ENCODE measurements at places on chromosomes 7 and 10. TPM values are rescaled to one million over a fixed set of nuclear protein-coding genes. Genes with fewer than 3 reads are reported as not detected.

GRCh38 chr10:102581401-102581800, 62.9 kb upstream of the TRIM8 start:
- no peak overlapping the region for H3K27ac ChIP-seq
- no peaks in the 10 kb centered on the region for H3K36me3 ChIP-seq
- DNase-seq: no peak
- H3K4me1 ChIP-seq: no peaks in the 10 kb centered on the region

DNA sequence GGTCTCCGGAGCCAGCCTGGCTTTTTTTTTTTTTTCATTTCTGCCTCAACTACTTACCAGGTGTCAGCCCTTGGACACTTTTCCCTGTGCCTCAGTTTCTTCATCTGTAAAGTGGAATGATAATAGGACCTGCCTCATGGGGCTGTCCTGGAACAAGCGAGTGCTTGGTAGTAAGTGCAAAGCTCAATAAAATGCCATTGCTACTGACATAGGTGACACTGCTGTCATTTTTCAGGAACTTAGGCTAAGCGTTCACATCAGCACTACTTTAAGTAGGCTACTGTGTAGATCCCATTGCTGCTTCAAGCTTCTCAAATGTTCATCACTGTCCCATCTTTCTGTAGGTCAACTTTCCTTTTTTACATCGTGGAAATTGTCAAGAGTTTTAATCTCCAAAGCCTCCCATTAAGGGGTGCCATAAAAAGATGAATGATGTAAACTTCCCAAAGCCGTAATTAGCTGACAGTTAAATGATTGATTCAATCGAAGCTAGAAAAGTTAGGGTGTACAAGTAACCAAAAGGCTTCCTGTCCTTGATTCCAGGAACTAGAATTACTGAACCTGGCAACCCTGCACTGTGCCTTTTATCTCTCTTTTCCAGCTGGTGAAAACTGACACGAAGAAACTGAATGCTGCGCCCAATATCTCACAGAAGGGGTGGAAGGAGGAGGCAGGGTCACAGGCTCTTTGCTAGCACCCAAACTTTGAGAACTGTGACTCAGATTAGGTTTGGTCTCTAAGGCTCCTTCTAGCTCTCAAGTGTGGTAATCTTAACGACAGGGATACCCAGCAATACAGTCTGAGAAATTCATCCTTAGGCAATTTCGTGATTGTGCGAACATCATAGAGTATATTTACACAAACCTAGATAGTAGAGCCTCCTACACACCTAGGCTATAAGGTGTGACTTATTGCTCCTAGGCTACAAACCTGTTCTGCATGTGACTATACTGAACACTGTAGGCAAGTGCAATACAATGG, 861 bp upstream of the USP6NL start:
- peak; percentile 25 for DNase-seq
- no peaks in the 10 kb centered on the region for H3K4me1 ChIP-seq
- H3K4me3 ChIP-seq: peak overlapping the region; percentile 74
- peak overlapping the region; percentile 86 for H3K27ac ChIP-seq

GRCh38 chr10:4654496-4654895, 171.5 kb upstream of the AKR1E2 start:
- H3K36me3 ChIP-seq: no peaks in the 10 kb centered on the region
- no peaks in the 10 kb centered on the region for H3K4me1 ChIP-seq
- H3K27me3 ChIP-seq: no peaks in the 10 kb centered on the region
- no peak overlapping the region for H3K4me3 ChIP-seq
- DNase-seq: no peak
- no peak overlapping the region for H3K27ac ChIP-seq

GRCh38 chr7:134845461-134845860, 66.0 kb downstream of the CALD1 start:
- no peak for DNase-seq
- no peaks in the 10 kb centered on the region for H3K36me3 ChIP-seq
- H3K4me3 ChIP-seq: no peak overlapping the region
- H3K27me3 ChIP-seq: no peaks in the 10 kb centered on the region
- H3K27ac ChIP-seq: no peak overlapping the region

DNA sequence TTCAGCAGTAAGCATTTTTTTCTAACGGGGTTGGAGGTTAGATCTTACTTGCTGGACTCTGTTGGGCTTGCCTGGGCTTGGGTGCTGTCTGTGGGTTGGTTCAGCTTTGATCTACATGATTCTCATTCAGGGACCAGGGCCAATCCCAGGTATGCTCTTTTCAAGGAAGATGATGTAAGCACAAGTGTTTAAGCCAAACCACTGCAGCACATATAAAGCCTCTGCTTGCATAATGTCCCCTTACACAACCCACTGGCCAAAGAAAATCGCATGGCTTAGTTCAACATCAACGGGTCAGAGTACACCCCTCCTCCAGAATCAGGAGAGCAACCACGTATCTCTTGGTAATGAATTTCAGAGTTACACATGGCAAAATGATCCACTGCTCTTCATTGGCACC, 83.9 kb downstream of the DNAJB9 start:
- H3K4me3 ChIP-seq: no peak overlapping the region
- H3K4me1 ChIP-seq: no peaks in the 10 kb centered on the region
- no peaks in the 10 kb centered on the region for H3K36me3 ChIP-seq
- no peak overlapping the region for H3K27ac ChIP-seq

DNA sequence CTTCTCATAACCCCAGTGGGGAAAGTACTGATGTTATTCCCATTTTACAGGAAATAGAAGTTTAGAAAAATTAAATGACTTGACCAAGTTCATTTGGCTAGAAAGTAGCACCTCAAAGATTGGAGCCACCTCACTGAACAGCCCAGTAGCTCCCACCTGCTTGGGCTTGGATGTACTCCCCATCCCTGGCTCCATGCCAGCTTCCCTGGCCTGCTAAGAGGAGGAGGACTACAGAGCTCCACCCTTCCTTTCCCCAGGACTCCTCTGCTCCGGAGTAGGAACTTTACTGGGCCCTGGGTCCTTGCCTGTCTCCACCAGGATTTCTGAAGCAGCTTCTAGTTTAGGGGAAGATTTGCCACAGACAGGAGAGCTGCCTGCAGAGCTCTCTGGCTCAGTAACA, 3.1 kb downstream of the HPS6 start:
- H3K36me3 ChIP-seq: no peaks in the 10 kb centered on the region
- no peak overlapping the region for H3K4me3 ChIP-seq
- peaks cover 25% of the 10 kb centered on the region for H3K4me1 ChIP-seq
- no peaks in the 10 kb centered on the region for H3K27me3 ChIP-seq
- peak; percentile 44 for DNase-seq
- no peak overlapping the region for H3K27ac ChIP-seq

- H3K4me3 ChIP-seq: peak overlapping the region; percentile 46
- H3K27me3 ChIP-seq: no peaks in the 10 kb centered on the region
- no peaks in the 10 kb centered on the region for H3K36me3 ChIP-seq
Observed at GRCh38 chr7:131111081-131111576, 216.5 kb upstream of the MKLN1 start.

GRCh38 chr10:131621784-131622624, 278.8 kb upstream of the PPP2R2D start:
- no peaks in the 10 kb centered on the region for H3K4me1 ChIP-seq
- no peaks in the 10 kb centered on the region for H3K36me3 ChIP-seq
- H3K27me3 ChIP-seq: no peaks in the 10 kb centered on the region
- H3K27ac ChIP-seq: no peak overlapping the region
- no peak for DNase-seq
- H3K4me3 ChIP-seq: no peak overlapping the region

- H3K4me3 ChIP-seq: no peak overlapping the region
- no peaks in the 10 kb centered on the region for H3K27me3 ChIP-seq
- no peaks in the 10 kb centered on the region for H3K36me3 ChIP-seq
- peaks cover 7% of the 10 kb centered on the region for H3K4me1 ChIP-seq
Observed at GRCh38 chr7:47488969-47489342, 93.0 kb downstream of the TNS3 start.

- no peak for DNase-seq
- no peak overlapping the region for H3K27ac ChIP-seq
- H3K4me1 ChIP-seq: no peaks in the 10 kb centered on the region
- no peaks in the 10 kb centered on the region for H3K27me3 ChIP-seq
- no peaks in the 10 kb centered on the region for H3K36me3 ChIP-seq
Observed at GRCh38 chr10:7334642-7334964, 76.2 kb downstream of the SFMBT2 start.

DNA sequence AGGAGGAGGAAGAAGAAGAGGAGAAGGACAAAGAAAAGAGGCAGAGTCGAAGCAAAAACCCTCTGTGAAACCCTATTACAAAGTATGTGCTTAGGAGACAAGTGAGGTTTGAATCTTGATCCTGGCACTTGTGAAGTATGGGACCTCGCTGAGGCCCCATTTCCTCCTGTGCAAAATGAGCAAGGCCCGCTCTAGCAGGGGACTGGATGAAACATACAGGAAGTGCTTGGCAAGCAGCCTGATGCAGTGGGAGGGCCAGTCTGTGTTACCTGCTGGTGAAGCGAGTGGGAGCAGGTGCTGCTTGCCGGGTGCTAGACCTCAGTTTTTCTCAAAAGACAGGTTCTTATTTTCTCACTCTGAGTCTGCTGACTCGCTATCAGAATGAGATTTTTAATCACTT, 150.4 kb downstream of the JCAD start:
- H3K4me3 ChIP-seq: no peak overlapping the region
- H3K27me3 ChIP-seq: no peaks in the 10 kb centered on the region
- H3K4me1 ChIP-seq: no peaks in the 10 kb centered on the region
- DNase-seq: no peak

DNA sequence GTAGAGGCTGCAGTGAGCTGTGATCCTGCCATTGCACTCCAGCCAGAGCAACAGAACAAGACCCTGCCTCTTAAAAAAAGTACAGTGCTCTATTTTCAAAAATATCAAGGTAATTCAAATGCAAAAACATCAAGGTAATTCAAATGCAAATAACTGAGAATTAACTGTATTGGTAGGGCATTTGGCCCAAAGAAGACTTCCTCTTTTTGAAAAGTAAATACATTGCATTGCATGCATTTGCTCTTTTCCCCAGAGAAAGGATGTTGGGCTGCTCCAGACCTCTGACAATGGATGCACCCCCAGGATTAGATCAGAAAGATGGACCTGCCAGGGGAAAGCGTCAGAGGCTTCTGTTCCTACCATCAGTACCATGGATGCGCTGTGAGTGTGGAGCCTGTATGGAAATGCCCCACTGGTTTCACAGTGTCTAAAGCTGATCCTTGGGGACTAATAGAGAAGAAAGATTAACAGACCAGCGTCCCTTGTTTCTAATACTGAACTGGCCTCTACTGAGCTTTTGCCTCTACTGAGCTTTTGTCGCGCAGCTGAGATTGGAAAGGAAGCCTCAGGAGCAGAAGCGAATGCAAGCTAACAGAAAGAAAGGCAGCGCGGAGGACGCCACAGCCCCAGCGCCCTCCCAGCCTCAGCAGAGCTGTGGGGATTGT, 93.5 kb upstream of the LYZL2 start:
- H3K27ac ChIP-seq: no peak overlapping the region
- H3K27me3 ChIP-seq: no peaks in the 10 kb centered on the region
- H3K4me1 ChIP-seq: no peaks in the 10 kb centered on the region
- no peak overlapping the region for H3K4me3 ChIP-seq

- H3K4me3 ChIP-seq: no peak overlapping the region
- no peaks in the 10 kb centered on the region for H3K36me3 ChIP-seq
- H3K27me3 ChIP-seq: no peaks in the 10 kb centered on the region
Observed at GRCh38 chr10:125016123-125016522, 74.2 kb downstream of the ZRANB1 start.

GRCh38 chr10:48535416-48536155, 69.3 kb downstream of the ARHGAP22 start:
- no peak overlapping the region for H3K27ac ChIP-seq
- H3K4me1 ChIP-seq: no peaks in the 10 kb centered on the region
- no peaks in the 10 kb centered on the region for H3K27me3 ChIP-seq

DNA sequence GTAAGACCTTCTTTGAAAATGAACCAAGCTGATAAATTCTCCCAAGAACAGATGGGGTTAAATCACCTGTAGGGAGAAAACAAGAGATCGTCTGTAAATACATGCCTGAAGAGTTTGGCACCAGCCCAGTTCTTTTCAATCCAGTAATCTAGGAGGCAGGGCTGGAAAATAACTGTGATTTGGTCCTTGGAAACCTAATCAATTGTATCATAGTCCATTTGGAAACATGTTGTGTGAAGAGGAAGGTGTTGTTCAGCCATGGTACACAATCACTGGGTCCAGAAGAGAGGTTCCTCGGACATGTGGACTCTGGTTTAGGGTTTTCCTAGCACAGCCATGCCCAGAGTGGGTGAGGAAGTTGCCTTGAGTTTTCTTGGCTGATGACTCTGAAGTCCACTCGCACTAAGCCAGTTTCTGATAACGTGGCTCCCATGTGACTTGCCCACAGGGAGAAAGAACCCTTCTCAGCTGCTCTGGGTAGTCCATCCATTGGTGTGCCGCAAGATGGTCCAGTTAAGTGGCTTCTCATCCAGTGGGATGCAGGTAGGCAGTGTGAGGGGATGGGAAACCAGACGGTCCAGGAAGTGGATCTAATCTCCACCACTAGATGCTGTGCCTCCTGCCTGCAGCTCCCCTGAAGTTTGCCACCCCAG, 5.1 kb downstream of the BLNK start:
- H3K27me3 ChIP-seq: no peaks in the 10 kb centered on the region
- no peaks in the 10 kb centered on the region for H3K36me3 ChIP-seq
- DNase-seq: no peak
- H3K4me3 ChIP-seq: no peak overlapping the region
- H3K27ac ChIP-seq: no peak overlapping the region

GRCh38 chr7:2148814-2149213, 83.9 kb downstream of the MAD1L1 start:
- H3K27me3 ChIP-seq: no peaks in the 10 kb centered on the region
- DNase-seq: no peak
- no peak overlapping the region for H3K27ac ChIP-seq
- H3K4me3 ChIP-seq: no peak overlapping the region
- no peaks in the 10 kb centered on the region for H3K4me1 ChIP-seq

The CNPY1 gene
- total RNA-seq: not detected

The PLXNA4 gene
- total RNA-seq: 0.77 TPM

All from colonic mucosa (tissue), 4 donors.